ENCODE measurements at places on chromosomes 1 and 21.

GRCh38 chr1:226349801-226350518 lies 41.0 kb upstream of the LIN9 start:
- DNase-seq, result no peak

- peak; percentile 55 for DNase-seq
These were observed 24.8 kb upstream of the ELOA start for GRCh38 chr1:23718482-23718881.

DNA sequence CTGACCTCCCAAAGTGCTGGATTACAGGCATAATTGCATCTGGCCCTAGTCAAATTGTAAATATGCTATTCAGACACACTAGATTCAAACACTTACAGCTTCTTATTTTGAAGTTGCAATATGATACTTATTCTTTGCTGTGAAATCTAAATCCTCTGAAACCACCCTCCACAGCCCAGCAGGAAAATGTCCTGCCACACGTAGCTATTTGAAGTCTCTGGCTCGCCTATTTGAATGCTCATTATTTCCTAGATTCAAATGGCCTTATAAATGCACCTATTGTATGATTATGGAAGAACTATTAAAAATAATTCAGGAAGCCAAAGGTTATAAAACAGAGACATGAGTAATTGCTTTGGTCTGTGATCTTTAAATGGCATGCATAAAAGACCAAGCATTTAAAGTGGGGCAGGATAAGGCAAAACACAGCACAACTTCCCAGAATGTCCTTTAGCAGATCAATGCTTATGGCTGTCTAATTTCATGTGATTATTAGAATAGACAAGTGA lies 26.6 kb upstream of the FBXO28 start:
- DNase-seq, result no peak

- peak; percentile 90 for DNase-seq
These were observed at the start of gene MAP10 for GRCh38 chr1:232805269-232806185. MAP10 (plus strand) TSS chr1:232805416; CDS start chr1:232805450, 34 bp downstream.

GRCh38 chr1:205325334-205325884 lies 3.9 kb upstream of the NUAK2 start:
- DNase-seq, result peak; percentile 73

GRCh38 chr1:6465461-6466005 lies 440 bp downstream of the TNFRSF25 start:
- no peak for DNase-seq

- DNase-seq, result no peak
These were observed 122.3 kb upstream of the CXADR start for GRCh38 chr21:17390569-17390968.

- DNase-seq, result no peak
These were observed 12.8 kb downstream of the GFI1 start for GRCh38 chr1:92473781-92474495.

GRCh38 chr1:164842870-164843269 lies 283.9 kb downstream of the PBX1 start:
- no peak for DNase-seq

- DNase-seq, result no peak
These were observed 26.1 kb upstream of the HUNK start for GRCh38 chr21:31846690-31847089.

- no peak for DNase-seq
These were observed 158.6 kb upstream of the TMEM51 start for GRCh38 chr1:14994841-14995437.

- DNase-seq, result no peak
These were observed 35.3 kb upstream of the POFUT2 start for GRCh38 chr21:45322960-45323461.

GRCh38 chr1:201140235-201140940 lies 13.4 kb upstream of the ASCL5 start:
- no peak for DNase-seq

DNA sequence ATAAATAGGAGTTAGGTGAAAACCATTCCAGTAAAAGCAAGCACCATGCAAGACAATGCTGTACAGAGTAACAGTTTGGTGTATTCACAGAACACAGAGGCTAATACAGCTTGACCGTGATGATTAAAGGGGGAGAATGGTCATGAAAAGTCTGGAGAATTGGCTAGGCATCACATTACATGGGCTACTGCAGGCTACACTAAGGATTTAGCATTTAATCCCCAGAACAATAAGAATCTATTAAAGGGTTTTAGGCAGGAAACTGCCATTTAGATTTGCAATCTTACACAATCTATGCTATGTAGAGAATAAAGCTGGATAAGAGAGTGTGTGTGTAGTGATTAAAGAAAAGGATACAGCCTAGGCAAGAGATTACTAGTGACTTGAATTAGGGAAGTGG lies 30.6 kb downstream of the HFM1 start:
- no peak for DNase-seq

DNA sequence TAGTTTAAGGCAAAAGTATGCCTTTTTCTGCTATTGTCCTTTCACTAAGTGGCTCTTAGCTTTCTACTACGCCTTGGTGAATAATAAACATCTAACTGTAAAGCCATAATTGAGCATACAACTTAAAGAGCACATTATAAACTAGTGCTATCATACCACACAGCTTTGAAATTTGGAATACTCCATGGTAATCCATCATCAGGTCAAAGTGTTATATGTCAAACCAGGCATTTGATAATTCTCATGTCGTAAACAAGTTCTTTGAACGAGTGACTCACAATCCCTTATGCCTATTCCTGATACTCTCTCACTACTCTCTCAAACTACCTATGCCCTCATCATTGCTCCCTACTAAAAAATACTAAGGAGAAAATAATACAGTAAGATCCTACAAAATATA lies 60.3 kb upstream of the FMN2 start:
- DNase-seq, result peak; percentile 72
